Posterior cingulate gyrus (tissue), 11 donors: ENCODE measurements at places on chromosomes 13 and 19.

DNA sequence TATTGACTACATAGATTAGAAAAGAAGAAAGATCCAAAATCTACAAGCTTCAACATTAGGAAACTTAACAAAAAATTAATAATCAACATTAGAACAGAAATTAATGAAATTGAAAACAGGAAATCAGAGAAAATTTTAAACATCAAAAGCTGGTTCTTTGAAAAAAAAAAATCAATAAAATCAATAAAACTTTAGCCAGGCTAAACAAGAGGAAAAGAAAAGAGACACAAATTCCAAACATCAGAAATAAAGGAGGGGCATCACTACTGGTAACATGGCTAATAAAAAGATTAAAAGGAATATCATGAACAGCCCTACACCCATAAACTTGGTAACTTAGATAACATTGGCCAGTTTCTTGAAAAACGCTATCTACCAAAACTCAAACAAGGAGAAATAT, 110.2 kb downstream of the ATP11A start:
- no peak for DNase-seq

DNA sequence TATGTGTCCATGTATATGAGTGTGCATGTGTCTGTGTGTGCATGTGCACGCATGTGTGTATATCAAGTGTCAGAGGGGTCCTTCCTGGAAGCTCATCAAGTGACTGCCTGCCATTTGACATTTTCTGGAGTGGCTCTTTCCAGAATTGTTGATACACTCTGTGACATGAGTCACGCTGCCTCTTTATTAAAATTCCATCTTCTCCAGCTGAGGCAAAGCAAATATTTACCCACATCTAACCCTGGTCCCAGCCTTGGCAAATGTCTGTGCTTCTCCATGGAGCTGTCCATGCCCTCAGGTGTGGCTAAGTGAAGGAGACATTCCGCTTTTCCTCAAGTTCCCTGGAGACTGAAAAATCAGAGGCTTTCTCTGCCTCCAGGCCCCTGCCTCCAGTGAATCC, 88.2 kb upstream of the MBNL2 start:
- no peak for DNase-seq

DNA sequence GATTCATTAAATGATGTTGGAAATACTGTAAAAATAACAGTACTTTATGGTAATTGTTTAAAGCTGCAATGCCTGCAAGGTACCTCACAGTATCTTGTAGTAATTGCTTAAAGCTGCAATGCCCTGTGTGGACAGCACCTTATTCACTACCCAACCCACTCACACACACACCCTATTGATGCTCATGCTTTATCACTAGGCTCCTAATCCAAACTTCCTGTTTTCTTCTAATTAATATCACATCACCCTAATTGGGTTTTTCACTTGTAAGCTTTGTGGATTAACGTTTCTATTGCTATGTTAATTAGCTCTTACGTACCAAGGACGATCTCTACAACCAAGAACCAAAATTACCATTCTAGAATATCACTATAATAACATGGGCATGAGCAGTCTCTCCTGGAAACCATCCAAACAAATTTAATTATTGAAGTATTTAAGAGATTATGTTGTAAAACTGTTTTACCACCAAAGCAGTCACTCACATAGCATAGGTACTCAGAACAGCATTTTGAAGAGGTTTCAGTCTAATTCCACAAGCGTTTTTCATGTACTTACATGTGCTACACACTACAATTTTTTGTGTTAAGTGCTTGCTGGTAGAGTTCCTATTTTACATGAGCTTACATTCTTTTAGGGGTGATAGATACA, 303.8 kb downstream of the PCDH9 start:
- no peak for DNase-seq

DNA sequence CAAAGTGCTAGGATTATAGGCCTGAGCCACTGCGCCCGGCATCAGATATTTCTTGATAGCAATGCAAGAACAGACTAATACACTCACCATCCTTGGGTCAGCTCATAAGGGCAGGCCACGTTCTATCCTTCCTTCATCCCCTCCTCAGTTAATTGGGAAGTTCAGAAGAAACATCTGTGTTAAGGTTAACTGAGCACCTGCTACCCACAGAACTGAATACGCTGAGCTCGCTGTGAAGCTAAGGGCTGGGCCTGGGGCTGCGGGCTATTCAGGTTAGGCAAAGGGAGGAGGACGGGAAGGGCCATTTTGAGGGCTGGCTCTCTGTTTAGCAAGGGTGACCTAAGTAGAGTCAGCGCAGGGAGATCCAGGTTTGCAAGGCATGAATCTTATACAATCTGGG, 43.0 kb upstream of the UQCRFS1 start:
- DNase-seq: no peak

DNA sequence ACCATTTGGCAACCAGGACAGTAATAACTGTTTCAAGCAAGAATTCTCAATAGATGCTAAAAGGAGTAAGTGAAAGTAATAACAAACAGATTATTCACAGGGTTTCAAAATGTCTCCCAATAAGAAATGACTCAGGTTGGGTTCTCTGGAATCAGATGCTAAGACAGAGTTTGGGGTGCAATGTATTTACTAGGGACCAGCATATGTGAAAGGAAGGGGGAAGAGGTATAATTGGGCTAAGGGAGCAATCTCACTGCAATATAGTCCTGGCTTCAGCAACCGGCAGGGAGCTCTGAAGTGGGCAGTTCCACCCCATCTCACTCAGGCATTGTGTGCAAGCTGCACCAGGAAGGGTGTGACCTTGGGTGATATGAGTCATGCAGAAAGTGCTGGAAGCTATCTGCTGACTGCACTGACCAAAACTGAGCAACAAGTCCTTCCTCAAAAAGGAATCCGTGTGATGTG, 23.4 kb downstream of the ZDHHC20 start:
- no peak for DNase-seq

GRCh38 chr13:53499576-53500133, 471.0 kb downstream of the OLFM4 start:
- DNase-seq: no peak

DNA sequence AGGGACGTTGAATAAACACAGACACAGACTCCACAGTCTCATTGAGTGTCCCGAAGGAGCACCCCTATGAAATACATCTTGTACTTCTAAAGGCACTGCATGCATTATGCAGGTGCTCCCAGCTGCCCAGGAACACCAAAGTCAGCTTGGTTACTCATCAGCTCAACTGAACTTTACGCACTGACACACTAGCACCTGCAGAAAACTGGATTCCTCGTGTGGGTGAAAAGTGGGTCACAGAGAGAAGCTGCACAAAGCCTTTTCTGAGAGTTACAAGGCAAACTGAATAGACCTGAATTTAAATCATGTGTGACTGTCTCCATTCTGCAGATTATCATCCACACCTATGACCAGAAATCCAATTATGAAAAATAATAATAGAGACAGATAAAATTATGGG, 527.5 kb upstream of the NBEA start:
- DNase-seq: no peak

- DNase-seq: no peak
These were observed 29.6 kb upstream of the CEACAM21 start for GRCh38 chr19:41546386-41546789.

DNA sequence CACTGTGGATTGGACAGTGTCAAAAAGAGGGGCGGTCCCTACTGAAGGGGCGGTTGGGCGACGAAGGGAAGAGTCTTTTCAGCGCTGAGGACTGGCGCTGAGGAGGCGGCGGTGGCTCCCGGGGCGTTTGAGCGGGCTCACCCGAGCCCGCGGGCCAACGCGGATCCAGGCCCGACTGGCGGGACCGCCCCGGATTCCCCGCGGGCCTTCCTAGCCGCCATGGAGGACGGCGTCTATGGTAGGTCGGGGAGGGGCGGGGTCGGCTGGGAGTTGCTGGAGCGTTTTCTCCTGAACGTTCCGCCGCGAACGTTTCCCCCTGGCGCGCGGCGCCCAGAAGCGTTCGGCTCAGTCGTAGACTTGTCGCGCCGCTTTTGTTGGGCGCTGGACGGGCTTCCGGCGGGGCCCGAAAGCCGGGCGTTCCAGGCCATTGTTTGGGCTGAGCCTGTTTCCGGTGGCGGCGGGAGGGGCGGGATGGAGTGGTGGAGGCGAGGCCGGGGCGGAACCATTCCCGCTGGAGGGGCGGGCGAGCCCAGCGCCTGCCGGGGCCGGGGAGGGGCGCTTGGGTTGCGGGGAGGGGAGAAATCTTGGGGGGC, at the start of gene CYTH2:
Gene CYTH2, plus strand, starts transcription at position 81 of the 593 bp plus-strand sequence. Its CDS starts 139 bp downstream, at position 220.
- peak; percentile 82 for DNase-seq

DNA sequence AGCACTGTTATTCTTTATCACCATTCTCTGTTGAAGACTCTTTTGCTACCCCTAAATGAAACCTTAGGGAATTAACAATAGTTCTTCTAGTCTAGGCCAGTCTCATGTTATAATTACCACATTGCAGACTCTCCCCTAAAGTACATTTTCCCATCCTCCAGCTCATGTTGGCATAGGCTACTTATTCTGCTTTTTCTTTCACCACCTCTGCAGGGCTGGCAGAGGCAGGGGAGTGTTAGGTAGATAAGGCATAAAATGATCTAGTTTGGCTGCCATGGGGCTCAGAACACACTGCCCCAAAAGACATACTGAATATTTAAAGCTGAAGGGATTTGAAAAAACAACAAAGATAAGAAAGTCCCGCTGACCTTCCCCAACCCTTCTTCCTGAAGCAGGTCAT, 82.7 kb upstream of the RFC3 start:
- DNase-seq: no peak

DNA sequence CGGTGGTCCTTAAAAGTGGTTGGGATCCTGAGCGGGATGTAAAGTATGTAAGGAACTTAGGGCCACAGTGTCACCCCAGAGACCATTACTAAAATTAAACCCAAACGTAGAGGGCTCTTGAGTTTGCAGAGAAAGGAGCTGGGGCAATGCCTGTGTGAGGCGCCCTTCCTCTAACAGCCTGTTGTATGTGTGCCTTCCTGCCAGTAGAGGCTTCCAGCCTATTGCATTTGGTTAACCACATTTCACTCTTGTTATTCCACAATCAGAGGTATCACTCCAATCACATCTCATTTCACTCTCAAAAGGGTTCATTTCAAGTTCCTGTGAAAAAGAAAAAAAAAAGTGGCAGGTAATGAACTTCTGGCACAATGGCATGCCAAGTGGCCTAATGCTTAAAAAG, 29.4 kb downstream of the DIAPH3 start:
- DNase-seq: no peak

- no peak for DNase-seq
These were observed 56.8 kb downstream of the THSD1 start for GRCh38 chr13:52348983-52349780.

GRCh38 chr19:32895384-32895783, 25.8 kb upstream of the SLC7A9 start:
- DNase-seq: no peak

GRCh38 chr13:108733022-108733560, 103.7 kb downstream of the MYO16 start:
- DNase-seq: no peak

DNA sequence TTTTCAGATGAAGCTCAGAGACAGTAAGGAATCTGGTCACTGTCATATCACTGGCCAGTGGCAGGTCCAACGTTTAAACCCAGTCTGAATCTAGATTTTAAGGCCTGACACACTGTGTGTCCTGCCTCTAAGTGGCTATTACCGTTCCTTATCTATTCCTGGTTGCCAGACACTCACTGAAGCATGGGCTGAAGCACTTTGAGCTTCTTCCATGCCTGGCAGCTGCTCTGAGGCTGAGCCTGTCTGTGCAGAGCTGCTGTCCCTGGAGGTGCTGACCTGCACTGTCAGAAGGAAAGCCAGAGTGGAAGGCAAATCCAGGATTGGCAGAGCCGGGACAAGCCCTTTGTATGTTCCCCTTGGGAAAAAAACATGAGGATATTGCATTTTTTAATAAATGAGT, 109.2 kb upstream of the SLC7A1 start:
- no peak for DNase-seq

GRCh38 chr13:19838865-19839275, 24.6 kb downstream of the ZMYM5 start:
- no peak for DNase-seq
